Activated CD4-positive, CD25-positive, alpha-beta regulatory T cell treated with anti-CD3 and anti-CD28 coated beads, Interleukin-2, amount 50 U/mL, for 24 hours (primary cell): ENCODE measurements at places on chromosomes 1 and 21.

DNA sequence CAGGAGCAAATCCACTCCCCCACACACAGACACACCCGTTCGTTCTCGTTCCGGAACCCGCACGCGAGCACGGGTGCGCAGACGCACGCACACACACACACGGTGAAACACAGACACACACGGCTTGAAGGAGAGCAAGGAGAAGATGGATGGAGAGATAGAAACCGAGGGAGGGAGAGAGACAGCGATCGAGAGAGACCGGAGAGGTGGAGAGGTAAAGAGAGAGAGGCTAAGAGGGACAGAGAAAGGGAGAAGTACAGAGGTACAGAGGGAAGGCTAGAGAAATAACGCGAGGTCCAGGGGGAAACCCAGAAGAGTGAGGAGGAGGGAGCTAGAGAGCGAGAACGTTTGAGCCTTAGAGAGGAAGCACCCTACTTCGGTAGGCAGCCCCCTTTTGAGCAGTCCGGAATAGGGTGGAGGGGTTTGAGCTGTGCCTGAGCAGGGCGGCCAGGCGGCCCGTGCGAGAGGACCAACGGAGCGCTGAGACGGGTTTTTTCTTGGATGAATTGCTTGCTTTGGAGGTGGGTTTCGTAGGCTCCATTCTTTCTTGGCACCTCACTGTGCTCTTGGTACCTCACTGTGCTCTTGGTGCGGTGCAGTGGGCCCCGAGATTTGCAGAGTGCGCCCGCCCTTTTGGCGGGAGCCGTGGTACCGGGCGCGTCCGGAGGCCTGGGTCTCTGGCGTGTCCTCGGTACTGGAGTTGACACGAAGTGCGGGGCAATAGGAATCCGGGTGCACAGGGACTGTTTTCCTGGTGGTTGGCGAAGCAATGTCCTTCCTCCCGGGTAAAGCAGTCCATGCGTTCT, 88.4 kb upstream of the RHOU start:
- ATAC-seq = peak; percentile 71

GRCh38 chr1:43605766-43606165, 44.2 kb upstream of the KDM4A start:
- ATAC-seq = no peak

DNA sequence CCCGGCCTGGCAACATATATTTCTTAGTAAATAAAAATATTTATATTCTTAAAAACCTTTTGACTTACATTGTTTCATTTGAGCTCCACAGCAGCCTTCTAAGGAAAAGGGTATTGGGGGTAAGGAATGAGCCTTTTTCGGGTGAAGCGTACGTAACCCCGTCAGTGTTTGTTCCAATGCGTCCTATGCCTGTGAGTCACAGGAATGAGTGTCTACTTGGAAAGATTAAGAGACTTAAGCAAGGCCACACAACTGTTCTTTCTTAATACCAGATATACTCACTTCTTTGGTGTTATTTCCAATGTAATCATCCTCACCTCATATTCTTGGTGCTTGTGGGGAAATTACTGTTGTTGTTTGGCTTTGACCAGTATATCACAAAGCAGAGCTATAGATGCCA, 22.7 kb downstream of the WDTC1 start:
- no peak for ATAC-seq

DNA sequence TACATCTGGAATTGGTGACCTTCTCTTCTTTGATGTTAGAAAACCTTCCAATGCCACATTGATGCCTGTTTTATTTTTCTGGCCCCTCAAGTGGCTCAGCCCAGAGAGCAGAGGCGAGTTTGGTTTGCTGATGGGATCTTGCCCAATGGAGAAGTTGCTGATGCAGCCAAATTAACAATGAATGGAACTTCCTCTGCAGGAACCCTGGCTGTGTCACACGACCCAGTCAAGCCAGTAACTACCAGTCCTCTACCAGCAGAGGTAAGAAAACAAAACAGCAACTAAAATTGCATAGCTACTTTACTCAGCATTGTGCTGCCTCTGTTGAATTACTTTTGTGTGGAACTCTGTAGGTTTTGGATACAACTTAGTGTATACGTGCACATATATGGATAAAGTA, 97.6 kb downstream of the CC2D1B start:
- ATAC-seq = no peak

GRCh38 chr21:44626262-44626661, 631 bp upstream of the KRTAP10-9 start:
- ATAC-seq = no peak

- no peak for ATAC-seq
These were observed 86.9 kb downstream of the NAV1 start for GRCh38 chr1:201625851-201626251.

- ATAC-seq = no peak
These were observed 39.9 kb upstream of the BACH1 start for GRCh38 chr21:29258626-29259338.

GRCh38 chr21:37711286-37711829, 204.9 kb downstream of the KCNJ6 start:
- no peak for ATAC-seq

- ATAC-seq = no peak
These were observed 66.1 kb upstream of the RPL11 start for GRCh38 chr1:23625459-23625858.

DNA sequence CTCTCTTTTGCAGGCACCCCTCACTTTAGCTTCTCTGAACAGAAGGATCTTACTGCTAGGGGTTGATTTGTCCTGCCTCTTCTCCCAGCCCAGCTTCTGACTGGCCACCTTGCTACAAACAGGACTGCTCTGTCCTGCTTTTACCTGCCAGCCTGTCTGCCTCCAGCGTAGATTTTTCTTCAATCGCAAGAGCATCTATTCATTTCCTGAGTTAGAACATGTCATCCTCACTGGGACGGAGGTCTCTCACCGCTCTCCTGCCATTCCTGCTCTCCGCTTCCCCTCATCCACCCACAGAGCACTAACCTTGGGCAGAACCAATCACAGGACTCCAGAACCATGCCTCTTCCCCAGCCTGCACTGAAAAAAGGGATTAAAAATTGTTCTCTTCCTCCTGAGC, 3.5 kb upstream of the ATP1B1 start:
- ATAC-seq = no peak

GRCh38 chr21:14826630-14827029, 238.2 kb downstream of the NRIP1 start:
- ATAC-seq = no peak

GRCh38 chr1:110465038-110465813, 14.3 kb downstream of the PROK1 start:
- ATAC-seq = no peak

DNA sequence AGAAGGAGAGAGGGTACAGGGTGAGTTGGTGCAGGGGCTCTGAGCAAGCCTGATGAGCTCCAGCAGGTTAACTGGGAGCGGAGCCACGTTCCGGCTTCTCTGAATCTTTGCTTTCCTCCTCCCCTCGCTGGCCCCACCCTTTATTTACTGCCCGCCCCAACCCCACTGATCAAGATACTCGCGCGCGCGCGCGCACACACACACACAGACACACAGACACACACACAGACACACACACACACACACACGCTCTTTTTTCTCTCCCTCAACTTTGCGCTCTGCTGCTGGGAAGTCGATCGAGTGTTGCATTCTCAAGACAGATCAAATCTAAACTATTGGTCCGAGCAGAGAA, at the start of gene GRIK1:
GRIK1 (minus strand) TSS at position 73 of the 352 bp plus-strand sequence.
- no peak for ATAC-seq

DNA sequence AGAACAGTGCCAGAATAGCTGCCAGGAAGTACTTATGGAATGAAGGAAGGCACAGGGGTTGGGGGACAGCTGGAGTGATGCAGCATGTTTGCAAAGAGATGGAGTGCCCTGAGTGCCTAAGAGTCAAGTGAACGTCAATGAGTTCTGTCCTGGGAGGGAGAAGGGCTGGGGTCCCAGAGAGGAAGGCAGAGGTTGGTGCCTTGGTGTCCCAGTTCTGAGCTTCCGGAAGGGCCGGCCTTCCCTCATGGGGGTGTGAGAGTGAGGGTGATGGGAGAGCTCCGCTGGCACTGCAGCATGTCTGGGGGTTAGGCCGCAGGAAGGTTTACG, 17.6 kb downstream of the NES start:
- no peak for ATAC-seq

DNA sequence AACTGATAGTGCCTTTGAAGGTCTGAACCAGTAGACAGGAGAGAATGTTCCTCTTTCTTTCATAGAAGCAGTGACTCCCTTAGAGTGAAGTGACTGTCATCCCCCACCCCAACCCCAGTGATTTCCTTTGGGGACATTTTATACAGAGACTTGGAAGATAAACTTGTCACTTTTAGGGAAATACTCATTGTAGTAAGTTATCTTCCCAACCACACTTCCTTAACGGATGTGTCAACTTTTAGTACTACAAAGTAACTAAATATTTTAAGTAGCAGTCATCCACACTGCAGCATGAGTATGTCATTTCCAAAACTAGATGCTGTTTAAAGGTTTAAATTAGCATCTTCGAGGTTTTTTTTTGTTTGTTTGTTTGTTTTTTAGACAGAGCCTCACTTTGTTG, 13.7 kb downstream of the LRRC8B start:
- ATAC-seq = no peak

DNA sequence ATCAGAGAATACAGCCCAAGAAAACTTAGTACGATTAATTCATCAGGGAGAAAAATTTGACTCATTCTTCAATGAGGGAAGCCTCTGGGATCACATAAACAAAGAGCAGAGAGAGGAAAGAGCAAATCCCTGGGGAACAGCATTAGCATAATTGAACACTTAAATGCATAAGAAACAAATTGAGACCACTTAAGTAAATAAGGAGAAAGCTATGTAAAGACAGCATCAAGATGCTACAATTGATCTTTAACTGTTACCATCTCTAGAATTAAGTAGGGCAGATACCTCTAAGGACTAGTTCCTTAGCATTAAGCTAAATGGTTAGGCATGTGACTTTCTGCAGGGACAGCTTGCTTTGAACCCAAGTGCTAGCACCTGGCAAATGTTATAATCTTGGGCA, 265.1 kb upstream of the NEGR1 start:
- ATAC-seq = no peak

GRCh38 chr1:116971965-116972673, 29.4 kb upstream of the CD101 start:
- no peak for ATAC-seq

- no peak for ATAC-seq
These were observed 576.0 kb downstream of the KIF26B start for GRCh38 chr1:245730801-245731200.

DNA sequence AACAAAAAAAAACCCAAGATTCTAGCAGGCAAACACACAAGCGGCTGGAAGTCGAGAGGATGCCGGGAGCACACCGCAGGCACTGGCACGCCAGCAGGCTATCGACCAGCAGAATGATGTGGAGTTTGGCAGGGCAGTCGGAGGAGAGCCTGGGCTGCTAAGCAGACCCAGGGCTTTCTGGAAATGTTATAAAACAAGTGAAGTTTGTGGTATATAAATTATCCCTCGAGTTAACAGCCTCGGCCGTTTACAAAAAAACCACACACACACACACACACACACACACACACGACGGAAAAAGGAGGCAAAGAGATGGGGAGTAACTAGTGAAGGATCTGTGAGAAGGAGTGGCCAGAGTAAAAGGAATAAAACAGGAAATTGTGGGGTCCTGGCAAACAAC, 87.2 kb upstream of the IVNS1ABP start:
- ATAC-seq = no peak

DNA sequence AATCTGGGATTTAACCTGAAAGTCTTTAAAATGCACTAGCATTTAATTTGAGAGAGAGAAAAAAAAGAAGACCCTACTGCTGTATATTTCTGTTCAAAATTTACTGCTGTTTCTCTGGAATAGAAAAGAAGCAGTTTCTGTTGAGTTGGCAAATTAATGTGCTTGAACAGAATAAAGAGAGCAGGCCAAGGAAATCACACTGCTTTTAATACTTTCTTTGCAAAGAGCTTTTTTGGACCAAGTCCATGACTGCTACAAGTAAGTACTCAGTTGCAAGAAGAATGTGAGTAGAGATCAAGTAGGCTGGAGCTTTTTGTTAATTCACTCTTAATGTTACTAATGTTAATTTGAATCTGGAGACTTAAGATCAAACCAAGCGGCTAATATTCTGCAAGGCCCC, 336.2 kb upstream of the SGIP1 start:
- no peak for ATAC-seq

DNA sequence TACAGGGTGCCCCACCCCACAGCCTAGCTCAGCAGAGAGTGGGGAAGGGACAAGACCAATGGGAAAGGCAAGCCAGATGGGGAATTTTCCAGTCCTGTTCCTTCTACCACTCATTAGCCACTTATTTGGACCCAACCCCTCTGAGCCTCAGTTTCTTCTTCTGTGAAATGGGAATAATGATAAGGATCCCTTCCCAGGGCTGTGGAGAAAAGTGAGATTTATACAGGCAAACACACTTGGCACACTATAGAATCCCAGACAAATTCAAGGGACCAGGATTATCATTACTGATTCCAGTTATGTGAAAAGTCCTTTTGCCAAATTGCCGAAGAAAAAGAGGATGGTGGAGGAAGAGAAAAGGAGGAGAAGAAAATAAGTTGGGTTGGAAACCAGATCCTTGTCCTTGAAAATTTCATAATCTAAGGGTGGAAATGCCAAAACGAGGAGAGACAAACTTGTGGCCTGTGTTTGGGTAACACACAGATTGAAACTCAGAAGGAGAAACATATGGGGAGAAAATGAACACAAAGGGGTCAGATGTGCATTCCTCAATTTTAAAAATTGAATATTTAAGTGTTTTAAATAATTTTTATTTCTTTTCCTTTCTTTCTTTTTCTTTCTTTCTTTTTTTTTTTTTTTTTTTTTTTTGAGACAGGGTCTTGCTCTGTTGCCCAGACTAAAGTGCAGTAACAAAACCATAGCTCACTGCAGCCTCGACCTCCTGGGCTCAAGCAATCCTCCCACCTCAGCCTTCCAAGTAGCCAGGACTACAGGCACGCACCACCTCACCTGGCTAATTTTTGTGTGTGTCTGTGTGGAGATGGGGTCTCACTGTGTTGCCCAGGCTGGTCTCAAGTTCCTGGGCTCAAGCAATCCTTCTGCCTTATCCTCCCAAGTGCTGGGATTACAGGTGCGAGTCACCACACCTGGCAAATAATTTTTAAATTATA, 9.6 kb downstream of the CAPN2 start:
- no peak for ATAC-seq

GRCh38 chr1:67290236-67290635, 17.4 kb upstream of the IL12RB2 start:
- ATAC-seq = no peak

DNA sequence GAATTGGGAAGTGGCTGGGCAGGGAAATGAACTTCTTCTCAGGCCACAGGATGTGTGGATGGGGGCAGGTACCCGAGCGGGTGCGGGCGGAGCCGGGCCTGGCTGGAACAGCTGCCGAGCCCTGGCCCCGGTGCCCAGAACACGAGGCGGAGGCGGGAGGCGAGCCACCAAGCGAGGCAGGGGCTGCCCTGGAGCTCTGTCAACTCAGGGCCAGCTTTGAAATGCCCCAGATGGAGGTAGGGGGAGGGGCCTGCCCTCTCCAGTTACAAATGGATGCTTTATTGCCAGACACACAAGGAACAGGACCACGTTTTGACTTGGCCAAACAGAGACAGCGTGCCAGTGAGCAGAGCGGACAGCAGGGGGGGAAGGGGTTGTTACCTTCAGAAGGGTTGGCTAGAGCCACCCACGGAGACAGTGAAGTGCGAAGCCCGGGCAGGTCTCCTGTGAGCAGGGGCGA, 240.4 kb downstream of the SDCCAG8 start:
- ATAC-seq = no peak

GRCh38 chr1:54323921-54324250, 82.3 kb downstream of the SSBP3 start:
- ATAC-seq = no peak
